ENCODE measurements at places on chromosomes 3 and 15.

GRCh38 chr3:59081071-59081470, 31.2 kb upstream of the CFAP20DC start:
- DNase-seq: no peak

DNA sequence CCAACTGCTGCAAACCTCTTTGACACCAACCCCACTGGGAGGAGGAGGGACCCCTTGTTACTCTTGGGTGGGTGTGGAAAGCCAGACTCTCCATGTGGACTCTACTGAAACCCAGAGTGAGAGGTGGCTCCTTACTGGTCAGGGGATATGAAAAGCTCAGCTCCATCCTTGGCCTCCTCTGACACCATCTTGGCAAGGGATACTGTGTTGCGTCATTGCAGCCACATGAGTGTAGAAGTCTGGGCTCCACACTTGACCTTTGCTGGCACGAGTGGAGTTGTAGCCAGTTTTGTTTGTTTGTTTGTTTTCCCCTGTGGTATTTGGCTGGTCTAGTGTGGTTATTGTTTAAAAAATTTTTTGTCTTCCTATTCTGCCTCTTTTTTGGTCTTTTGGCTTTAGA, 289.1 kb downstream of the GAP43 start:
- DNase-seq: no peak

DNA sequence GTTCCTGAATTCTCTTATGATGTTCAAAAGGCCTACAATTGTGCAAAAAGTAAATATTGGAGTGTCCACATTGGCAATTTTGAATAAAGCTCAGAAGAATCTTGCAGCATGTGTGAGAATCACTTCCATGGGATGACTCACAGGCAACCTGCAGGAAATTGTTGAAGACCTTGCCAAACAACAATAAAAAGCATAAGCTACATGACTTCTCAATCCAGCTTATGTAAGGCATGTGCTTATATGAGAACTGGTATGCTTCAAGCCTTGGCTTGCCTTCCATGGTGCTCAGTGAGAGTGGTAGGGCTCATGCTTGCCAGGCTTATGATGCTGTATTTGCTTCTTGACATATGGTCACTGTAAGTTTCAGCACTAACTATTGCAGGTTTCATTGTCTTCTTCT, 18.4 kb upstream of the BCHE start:
- no peak for DNase-seq

- no peak for DNase-seq
These were observed 77.8 kb upstream of the TBC1D5 start for GRCh38 chr3:17820275-17820674.

DNA sequence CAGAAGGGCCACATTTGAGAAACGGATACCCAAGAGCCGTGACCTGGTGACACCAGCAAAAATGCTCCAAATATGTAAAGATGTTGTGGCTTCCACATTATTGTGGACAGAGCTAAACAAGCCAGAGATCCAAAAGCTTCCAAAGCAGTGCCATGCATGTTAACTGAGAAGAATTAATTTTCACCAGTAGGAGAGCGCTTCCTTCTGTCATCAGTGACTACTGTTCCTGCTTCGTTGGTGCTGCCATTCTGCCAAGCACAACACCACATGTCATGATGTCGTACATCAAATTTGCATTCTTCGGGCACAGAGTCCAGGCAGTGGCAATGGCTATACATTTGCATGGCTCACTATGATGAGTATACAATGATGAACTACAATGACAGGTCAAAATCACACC, 19.1 kb upstream of the CHST2 start:
- DNase-seq: no peak

DNA sequence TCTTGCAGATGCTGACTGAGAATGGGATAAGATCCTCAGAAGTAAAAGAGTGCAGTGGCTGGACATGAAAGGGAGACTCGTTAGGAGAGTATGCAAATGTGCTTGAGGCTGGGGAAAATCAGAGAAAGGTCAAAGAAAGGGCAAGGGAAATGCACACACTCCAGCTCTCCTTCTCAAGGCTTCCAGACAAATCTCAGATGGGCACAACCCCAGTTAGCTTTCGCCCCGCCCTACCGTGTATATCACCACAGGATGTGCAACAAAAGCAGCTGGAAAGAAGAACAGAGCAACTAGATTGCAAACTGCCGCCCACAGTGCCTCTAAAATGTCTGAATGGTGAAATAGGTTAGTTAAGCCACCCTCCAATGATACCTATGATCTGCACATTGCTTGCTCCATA, 63.9 kb downstream of the CERS3 start:
- DNase-seq: no peak

DNA sequence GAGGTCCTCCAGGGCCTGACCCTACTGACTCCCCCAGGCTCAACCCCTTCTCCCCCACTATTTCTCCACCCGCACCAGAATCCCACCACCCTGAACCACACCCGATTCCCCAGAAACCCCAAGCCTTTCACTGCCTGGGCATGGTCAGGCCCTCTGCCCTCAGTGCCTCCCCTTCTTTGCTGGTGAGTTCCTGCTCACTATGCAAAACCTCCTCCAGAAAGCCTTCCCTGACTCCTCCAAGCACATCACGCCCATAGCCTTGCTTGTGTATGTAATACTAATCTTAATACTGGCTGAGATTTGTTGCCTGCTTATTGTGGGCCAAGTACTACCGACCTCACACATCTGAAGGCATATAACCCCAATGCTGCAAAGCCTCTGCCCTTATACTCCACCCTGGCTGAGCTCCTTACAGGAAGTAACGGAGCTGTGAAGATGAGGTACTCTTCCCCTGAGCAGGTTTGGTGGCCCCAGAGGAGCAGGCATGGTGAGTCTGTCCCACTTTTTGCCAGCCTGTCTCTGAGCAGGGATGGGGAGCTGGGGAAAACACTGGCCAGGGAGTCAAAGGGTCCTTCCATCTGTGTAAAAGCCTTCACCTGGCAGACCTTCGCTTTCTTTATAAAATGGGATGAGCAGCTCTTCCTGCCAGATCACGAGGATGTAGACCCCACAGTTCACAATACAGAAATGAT, 9.5 kb downstream of the RAB6B start:
- DNase-seq: no peak

GRCh38 chr3:148379763-148380382, 317.8 kb upstream of the AGTR1 start:
- DNase-seq: no peak

DNA sequence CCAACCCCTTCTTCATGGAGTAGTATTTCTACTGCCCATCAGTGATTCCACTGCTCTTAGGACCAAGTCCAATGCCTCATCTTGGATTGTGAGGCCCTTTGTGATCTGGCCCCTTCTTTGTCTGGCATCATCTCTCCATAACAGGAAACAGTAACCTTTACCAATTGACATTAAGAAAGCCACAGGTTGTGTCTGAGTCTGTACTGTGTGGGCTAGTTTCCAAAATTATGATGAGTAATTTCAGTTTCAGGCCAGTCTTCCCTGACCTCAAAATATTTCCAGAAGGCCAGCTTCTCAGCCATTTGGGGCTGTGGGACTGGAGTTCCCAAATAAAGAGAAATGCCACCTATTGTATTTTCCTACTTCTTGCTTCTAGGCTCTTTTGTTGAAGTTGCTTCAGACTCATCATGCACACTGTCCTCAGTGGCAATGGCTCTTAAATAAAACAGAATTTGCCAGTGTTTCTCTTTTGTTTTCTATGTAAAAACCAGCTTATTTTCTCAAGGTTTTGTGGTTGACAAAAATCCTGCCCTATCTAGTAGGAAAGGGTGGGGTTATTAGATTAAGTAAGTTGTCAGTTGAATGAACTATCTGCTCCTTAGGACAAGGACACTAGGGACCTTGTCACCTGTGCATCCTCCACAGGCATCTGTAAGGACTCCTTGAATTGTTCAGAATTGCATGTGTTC, 47.0 kb upstream of the ACKR4 start:
- DNase-seq: no peak

DNA sequence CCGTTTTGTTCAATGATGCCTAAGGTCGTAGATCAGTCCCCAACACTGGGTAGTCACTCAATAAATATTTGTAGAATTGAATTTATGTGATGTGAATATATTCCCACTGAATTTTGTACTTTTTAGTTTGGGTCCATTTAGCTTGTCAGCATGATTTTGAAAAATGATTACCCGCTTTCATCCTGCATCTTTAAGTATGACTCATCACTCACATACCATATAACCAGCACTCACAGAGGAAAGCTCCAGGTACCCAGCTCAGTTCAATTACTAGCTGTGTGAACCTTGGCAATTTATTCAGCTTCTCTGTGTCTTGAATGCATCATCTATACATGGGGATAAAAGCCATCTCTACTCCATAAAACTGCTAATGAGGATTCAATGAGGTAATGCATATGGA, 2.2 kb upstream of the MLF1 start:
- no peak for DNase-seq

DNA sequence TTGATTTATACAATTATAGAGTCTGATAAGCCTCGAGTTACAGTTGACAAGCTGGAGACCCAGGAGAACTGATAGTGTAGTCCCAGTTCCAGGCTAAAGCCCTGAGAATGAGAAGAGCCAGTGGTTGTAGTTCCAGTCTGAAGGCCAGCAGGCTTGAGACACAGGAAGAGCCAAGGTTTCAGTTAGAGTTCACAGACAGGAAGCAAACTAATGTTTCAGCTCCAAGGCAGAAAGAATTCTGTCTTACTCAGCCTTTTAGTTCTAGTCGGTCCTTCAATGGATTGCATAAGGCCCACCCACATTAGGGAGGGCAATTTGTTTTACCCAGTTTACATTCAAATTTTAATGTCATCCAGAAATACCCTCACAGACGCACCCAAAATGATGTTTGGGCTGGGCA, 102.7 kb downstream of the CDIN1 start:
- DNase-seq: no peak

DNA sequence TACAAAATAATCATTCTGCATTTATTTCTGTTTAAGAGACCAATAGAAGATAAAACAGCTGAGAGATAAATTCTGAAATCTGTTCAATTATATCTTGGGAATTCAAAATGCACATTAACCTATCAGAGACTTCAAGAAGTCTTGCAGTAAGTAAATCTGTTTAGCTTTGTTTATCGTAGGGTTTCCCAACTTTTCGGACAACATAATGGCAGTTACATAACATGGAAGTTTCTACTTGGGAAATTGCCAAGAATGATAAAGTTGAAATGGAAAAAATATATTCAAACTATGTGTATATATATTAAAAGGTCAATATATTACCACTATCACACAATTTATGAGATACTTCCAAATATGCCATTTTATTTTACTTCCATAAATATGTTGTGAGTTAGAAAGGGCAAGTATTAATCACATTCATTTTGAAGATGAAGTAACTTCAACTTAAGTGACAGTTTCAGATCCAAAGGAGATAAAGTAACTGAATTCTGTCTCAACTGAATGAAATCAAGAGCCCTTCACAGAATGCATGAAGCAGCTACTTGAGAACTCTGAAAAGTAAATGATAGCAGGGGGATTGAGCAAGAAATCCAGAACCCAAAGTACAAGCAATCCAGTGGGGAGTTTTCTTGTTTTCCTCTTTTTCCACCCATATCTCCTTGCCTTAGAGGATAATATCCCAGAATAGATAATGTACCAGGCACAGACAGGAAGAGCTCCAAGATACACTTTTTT, 108.8 kb downstream of the PLOD2 start:
- DNase-seq: no peak

- no peak for DNase-seq
These were observed 290.0 kb upstream of the THBS1 start for GRCh38 chr15:39290711-39291435.

- no peak for DNase-seq
These were observed 136.0 kb downstream of the ATP10A start for GRCh38 chr15:25727116-25727515.

DNA sequence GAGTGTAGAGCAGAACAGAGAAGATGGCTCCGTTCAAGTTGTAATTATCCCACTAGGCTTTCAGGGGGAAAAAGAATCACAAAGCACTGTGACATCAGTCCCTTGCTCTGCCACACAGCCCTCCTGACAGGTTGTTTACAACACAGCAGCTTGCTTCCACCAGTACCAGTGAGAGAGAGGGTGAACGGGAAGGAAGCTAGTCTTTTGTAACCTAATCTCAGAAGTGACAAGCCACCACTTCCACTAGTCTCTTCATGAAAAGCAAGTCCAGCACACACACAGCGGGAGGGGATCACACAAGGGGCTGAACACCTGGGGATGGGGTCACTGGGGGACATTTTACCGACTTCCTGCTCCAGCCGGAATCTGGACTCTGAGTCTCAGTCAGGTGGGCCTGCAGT, 86.3 kb downstream of the FAM81A start:
- peak; percentile 58 for DNase-seq

GRCh38 chr3:41200669-41201021, 1.3 kb downstream of the CTNNB1 start:
- no peak for DNase-seq
